Small intestine (tissue), 16 donors: ENCODE measurements at places on chromosomes 11 and 22. TPM values are rescaled to one million over a fixed set of nuclear protein-coding genes. Genes with fewer than 3 reads are reported as not detected.
A peak's percentile ranks its signal among the peaks of the same experiment; 100 is the strongest.

Gene LMNTD2
- polyA plus RNA-seq: 4.7 TPM

Gene RASGRP2
- polyA plus RNA-seq: 3.7 TPM

- DNase-seq: peak; percentile 66
Measured at GRCh38 chr22:50274311-50274710, 4.1 kb upstream of the MAPK11 start.

DNA sequence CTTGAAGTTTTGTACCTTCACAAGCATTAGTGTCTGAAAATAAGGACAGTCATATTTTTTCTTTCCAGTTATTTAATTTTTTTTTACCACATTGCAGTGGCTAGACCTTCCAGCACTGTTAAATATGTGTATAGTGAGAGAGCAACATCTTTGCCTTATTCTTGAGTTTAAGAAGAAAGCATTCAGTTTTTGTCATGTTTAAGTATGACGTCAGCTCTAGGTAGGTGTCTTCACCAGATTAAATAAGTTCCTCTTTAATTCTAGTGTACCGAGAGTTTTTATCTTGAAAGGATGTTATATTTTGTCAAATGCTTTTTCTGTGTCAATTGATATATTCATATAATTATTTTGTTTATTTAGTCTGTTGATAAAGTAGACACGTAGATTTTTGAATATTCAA, 258.8 kb downstream of the FAM181B start:
- DNase-seq: no peak

DNA sequence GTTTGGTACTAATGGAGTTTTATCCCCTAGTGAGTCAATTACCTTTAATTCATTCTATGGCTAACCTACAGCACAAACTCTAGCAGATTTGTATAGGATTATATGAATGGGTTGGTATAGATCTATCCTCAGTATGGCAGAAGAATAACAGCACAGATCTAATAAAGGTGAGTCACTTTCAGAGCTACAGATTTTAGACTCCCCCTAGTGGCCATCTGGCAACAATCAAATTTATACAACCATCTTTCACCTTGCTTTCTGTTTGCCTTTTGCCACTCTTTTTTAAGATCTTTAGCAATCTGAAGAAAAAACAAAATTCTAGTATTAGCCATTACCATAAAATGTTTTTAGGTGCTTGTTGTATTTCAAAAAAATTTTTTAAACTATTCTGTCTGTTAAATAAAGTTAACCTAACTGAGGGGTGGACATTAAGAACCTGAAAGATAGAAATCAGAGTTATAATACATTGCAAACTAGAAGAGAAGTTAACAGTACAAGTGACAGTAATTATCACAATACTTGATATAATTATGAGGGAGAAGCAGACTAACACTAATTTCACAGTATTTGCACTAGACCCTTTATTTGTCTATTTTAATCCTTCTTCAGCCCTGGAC, 25.8 kb downstream of the DDIAS start:
- peak; percentile 66 for DNase-seq

- DNase-seq: peak; percentile 83
Measured at GRCh38 chr11:117045196-117045595, 53.0 kb downstream of the SIK3 start.

GRCh38 chr22:33922349-33922681, 2.0 kb upstream of the LARGE1 start:
- peak; percentile 42 for DNase-seq
